ENCODE measurements at places on chromosomes 6 and 20. TPM values are rescaled to one million over a fixed set of nuclear protein-coding genes. Genes with fewer than 3 reads are reported as not detected.

GRCh38 chr20:44745598-44746366 lies at the start of gene KCNK15:
Gene KCNK15, plus strand, starts transcription at chr20:44745865. Its CDS starts 46 bp downstream, at chr20:44745911.
- no peak for DNase-seq

DNA sequence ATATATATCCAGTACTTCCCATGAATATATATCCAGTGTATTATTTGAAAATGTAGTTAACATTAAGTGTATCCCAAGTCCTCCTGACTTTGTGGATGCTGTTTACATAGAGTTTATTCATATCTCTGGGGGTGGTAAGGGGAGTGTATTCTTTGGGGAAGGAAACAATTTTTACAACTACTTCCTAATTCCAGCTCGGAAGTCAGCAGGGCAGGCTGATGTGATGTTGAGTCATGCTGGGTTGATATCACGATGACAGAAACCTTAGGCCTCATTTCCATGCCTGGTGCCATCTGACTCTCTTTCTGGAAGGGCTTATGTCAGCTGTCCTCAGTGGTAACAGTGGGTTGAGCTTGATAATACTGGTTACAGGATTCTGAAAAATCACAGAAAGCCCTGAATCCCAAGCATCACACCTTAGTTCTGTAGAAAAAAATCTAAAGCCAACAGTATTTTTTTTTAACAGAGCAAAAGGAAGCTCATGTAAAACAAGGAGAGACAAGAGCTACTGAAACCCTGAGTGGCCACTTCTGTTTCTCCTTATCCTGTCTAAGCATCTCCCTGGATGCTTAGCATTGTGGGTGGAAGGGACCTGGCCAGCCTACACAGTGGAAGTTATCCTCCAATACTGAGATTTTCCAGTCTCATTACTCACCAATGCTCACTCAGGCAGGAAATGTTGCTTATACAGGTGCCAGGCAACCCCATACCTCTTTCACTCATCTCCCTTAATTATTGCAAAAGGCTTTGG lies 75.2 kb upstream of the IYD start:
- DNase-seq, result no peak

- no peak for DNase-seq
These were observed 328.1 kb downstream of the NKAIN2 start for GRCh38 chr6:124131779-124132178.

DNA sequence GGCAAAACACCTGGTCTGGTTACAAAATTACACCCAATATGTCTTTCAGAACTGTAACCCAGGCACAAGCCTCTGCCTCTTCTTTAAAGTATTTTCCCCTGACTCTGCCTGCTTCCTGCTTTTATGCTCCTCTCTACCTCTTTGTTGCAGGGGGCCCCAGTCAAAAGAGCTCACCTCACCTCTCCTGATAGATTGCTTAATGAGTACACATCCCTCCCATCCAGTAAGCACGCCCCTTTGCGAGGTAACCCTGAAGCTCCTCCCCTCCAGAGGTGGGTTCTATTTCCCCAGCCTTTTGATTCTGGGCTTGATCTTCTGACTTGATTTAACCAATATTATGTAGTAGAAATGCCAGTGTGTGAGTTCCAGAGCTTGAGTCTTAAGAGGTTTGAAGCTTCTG lies 56.6 kb upstream of the EYA2 start:
- DNase-seq, result no peak

DNA sequence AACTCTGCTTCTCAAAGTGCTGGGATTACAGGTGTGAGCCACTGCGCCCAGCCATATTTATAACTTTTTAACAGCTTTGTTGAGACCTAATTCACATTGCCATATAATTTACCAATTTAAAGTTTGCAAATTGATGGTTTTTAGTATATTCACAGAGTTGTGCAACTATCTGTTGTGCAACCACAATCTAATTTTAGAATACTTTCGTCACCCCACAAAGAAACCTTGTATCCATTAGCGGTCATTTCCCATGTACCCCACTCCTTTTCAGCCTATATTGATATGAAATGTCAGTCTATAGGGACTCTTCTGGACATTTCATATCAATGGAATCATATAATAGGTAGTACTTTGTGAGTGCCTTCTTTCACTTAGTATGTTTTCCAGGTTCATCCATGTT lies 55.8 kb downstream of the FOXO3 start:
- DNase-seq, result no peak

Gene STMND1
- total RNA-seq, result 0.43 TPM

GRCh38 chr20:31709939-31710338 lies 12.7 kb downstream of the BCL2L1 start:
- no peak for DNase-seq

GRCh38 chr6:46466570-46466969 lies 24.7 kb downstream of the RCAN2 start:
- DNase-seq, result no peak
